SHP77 treated with DMSO at 0.1 percent for 48 hours (cell line): ENCODE measurements at places on chromosomes 1 and 21.

- no peak for DNase-seq
These were observed 184.6 kb downstream of the RHOU start for GRCh38 chr1:228919914-228920313.

GRCh38 chr1:199762572-199762971 is 264.9 kb upstream of the NR5A2 start:
- no peak for DNase-seq

GRCh38 chr1:232477728-232478127 is 152.2 kb downstream of the SIPA1L2 start:
- DNase-seq = no peak

DNA sequence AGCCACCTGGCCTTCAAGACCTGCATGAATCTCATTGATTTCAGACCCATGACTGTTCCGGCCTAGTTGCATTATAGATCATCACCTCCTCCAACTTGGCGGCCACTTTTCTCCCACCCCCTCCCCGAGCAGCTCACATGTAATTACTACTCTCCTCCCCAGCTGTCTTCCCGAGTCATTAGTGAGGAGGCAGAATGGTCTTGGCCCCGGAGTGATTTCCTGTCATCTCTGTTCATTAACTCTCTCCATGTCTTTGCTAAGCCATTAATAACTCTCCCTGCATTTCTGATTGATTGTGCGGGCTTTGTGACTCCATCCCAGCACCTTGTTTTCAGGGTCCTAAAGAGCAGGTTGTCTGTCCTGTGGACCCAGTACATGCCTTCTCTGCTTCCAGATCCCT is 75.6 kb upstream of the CNTN2 start:
- DNase-seq = no peak

GRCh38 chr1:216598448-216598847 is 124.8 kb downstream of the ESRRG start:
- DNase-seq = no peak

DNA sequence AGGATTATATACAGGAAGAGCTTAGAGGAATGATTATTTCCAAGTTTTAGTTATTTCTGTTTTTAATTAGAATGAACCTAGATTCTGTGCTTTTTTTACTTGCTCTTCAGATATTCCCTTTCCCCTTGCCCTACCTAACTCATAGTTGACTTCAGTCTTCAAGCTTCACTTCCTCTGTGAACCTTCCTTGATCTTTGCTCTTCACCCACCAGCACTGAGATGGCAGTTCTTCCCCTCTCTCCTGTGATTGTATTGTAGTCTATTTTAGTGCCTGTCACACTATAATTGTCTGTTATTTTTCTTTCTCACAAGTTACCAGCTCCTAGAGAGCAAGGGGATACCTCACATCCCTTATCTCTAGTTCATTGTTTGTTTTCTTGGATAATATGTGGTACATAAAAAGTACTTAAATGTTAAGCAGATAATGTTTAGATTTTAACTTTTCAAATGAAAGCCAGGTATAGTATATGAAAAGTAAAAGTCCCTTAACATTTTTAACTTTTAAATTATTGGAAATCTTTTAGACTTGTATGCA is 33.2 kb downstream of the KCTD3 start:
- DNase-seq = no peak

GRCh38 chr1:185816460-185816859 is 82.3 kb downstream of the HMCN1 start:
- no peak for DNase-seq

DNA sequence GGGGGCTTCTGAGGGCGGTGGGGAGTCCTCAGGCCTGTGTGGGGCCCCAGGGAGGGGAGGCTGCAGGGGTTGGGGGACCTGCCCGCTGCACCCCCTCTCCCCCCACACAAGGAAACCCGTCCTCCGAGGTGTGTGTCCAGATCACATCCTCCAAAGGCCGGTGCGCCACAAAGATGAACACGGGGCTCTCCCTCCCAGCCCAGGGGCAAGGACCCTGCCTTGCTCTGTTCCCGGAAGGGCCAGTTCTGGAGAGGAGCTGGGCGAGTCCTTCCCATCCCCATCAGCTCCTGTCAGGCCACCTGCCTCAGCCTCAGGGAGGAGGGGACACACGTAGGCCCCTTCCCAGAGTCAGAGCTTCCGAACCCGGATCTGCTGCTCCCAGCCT is 2.5 kb upstream of the TTLL10 start:
- DNase-seq = no peak

- DNase-seq = no peak
These were observed 189.2 kb downstream of the DYRK1A start for GRCh38 chr21:37555672-37556261.

DNA sequence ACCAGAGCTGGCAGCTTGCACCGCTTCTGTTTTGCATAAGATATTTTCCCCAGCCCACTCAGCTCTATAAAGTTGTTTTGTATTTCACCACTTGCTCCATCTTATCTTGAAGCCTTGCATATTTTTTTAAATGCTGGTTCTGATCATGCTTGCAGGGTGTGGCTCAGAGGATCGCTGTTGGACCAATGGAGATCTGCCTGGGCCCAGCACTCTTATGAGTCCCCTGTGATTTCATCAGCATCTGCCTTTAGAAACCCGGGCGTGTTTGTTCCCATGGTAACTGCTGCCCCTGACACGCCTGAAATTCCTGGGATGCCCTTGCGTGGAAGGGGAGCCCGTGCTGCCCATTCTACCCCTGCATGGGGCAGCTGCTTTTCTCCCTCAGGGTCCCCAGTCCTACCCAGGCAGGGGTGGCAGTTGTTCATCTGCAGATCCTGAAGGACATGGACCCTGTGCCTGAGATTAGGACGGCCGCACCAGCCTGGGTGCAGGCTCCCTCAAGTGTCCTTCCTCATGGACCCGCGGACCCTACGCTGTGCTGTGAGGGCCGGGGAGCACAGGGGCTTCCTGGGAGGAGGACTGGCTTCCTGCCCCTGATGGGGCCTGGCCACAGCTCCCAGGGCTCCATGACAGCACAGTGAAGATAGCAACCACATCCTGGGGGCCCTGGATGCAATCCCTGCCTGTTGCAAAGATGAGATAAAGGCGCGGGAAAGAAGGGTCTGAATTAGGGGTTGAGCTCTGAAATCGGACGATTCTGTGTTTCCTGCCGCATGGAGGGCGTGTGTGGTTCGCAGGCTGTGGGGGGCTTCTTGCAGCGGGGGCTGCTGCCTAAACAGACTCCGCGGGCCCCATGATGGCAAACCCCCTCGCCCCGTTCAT is 226.5 kb downstream of the SDCCAG8 start:
- DNase-seq = no peak

- no peak for DNase-seq
These were observed 21.9 kb upstream of the FAM3B start for GRCh38 chr21:41294548-41295231.

- no peak for DNase-seq
These were observed 124.8 kb upstream of the EDN2 start for GRCh38 chr1:41609166-41609883.

DNA sequence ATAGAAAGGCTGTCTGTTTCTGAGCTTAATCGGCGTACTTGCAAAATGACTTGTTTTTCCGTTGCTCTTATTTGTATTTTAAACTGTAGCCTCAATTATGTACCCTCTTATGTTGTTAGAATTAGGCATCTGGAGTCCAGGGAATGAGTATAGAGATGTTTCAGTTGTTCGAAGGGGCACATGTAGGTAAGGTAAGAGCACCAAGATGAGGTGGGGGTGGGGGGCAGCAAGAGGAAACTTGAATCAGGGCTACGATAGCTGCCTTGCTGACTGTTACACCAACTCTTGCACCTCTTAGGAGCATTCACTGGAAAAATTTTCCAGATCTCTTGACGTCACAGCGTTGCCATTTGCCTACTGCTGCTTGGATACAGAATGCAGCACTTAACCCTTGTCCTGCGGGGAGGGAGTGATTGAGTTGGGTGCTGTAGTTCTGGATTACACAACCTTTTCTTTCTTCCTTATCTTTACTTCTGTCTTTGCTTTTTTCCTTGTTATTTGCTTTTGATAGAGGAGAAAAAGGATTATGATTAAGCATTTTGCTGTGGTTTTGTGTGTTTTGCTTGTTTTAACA is 3.2 kb downstream of the ATP1B1 start:
- peak; percentile 74 for DNase-seq

DNA sequence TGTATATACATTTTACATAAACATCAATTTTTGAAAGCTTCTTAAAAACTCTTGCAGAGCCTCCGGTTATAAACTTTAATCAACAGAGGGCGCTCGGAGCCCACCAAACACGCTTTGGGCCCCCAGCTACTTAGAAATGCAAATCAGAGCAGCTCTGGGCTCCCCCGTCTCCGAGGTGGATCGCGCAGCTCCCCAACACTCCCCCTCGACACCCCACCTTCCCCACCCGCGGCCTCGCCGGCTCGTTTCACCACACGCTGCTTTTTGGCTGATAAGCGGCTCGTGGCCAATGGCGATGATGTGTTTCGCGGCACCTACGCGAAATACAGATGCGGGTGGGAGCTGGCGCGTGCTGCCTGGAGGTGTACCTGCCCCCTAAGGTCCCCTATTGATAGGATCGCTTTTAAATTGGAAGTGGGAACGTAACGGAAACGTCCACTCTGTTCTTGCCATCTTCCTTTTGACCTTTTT is 1.7 kb upstream of the KIF26B start:
- peak; percentile 59 for DNase-seq

GRCh38 chr1:6870086-6870485 is 84.8 kb downstream of the CAMTA1 start:
- no peak for DNase-seq

DNA sequence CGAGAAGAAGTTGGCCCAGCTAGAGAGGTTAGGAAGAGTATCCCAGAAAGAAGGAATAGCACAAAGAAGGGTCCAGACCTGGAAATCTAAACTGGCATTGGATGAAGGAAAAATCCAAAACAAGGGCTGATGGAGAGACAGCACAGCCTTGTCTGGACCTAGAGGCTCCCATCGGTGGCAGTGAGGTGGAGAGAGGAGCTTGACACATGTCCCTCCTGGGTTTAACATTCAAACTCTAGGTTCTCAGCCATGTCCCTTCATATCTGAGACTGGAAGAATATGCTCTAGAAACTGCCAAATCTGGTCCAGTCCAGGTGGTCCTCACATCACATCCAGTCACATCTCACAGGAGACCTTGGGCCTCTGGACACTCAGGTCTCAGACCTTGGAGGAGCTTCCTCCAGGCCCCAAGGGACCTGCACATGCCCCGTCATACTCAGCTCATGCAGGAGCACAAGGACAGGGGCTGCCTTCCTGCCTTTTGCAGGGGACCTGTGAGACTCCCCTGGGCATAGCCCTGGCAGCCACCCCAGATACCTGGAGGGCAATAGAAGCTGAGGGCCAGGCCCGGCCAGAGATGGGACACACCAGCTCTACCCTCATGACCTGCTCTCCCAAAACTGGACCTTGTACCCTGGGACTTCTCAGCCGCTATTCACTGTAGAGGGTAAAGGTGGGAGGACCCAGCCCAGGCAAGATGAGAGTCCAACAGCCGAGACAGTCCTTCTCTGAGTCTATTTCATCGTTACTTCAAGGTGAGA is 7.5 kb downstream of the TMEM125 start:
- DNase-seq = no peak

DNA sequence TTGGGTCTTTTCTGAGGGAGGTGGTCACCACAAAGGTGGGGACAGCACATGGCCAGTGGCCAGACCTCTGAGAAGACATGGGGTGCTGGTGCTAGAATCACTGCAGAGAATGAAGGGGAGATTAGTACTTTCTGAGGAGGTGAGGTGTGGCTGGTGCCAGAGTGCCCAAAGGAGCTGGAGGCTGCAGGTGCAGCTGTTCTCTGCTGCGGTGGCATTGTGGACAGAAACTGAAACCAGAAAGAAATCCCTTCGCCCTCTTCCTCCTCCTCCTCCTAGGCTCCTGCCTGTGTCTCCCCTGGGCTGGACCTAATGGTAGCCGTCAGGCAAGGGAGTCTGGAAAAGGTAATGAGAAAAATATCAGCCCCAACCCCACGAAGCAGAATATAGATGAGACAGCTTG is 261.7 kb downstream of the TM2D1 start:
- DNase-seq = no peak

GRCh38 chr1:163119707-163120106 is 50.5 kb downstream of the RGS4 start:
- no peak for DNase-seq

DNA sequence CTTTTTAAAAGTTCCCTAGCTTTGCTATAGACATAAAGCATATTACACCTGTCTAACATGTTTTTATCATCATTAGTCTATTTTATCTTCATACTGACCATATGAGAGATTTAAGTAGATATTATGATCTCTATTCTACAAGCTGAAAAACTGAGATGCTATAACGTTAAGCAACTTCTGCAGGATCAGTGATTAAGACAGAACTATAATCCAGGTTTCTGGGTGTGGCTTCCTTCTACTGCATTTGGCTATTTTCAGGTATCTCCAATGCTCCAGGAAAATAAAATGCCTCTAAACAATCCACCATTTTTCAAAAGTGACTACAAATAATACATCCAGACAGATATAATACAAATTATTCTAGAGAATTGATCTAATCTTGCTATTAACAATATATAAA is 53.4 kb downstream of the RGS2 start:
- no peak for DNase-seq

DNA sequence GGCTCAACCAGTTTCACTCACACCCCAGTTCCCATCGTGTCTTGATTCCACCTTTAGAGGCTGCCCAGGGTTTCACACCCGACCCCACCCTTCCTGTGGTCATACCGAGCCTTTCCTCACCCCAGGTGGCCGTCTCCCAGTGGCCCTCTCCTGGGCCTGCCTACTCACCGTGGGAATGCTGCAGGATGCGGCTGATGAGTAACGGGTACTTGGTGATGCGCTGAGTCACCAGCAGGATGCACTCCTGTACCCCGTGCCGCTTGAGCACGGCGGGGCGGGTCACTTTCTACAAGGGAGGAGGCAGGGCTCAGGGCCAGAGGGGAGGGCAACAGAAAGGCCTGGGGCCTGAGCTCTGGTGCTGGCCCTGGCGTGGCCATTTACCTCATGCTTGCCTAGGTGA is 16.4 kb downstream of the ARHGEF2 start:
- no peak for DNase-seq

DNA sequence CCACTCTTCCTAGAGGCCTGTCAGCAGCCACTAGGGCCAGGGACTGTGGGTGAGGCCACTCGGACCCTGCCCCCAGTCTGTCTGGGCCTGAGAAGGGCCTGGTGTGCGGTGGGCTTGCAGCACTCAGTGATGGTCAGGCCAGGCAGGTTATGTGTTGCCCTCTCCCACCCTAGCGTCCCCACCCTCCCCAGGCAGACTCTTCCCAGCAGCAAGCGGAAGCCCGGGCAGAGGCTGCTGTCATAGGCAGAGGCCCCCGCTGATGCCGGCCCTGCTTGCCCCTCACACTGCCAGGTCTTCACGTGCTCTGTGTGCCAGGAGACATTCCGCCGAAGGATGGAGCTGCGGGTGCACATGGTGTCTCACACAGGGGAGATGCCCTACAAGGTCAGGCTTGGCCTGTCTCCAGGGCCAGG is 6.6 kb downstream of the ZBTB48 start:
- DNase-seq = no peak
